ENCODE measurements at places on chromosomes 3 and 15. TPM values are rescaled to one million over a fixed set of nuclear protein-coding genes. Genes with fewer than 3 reads are reported as not detected.

DNA sequence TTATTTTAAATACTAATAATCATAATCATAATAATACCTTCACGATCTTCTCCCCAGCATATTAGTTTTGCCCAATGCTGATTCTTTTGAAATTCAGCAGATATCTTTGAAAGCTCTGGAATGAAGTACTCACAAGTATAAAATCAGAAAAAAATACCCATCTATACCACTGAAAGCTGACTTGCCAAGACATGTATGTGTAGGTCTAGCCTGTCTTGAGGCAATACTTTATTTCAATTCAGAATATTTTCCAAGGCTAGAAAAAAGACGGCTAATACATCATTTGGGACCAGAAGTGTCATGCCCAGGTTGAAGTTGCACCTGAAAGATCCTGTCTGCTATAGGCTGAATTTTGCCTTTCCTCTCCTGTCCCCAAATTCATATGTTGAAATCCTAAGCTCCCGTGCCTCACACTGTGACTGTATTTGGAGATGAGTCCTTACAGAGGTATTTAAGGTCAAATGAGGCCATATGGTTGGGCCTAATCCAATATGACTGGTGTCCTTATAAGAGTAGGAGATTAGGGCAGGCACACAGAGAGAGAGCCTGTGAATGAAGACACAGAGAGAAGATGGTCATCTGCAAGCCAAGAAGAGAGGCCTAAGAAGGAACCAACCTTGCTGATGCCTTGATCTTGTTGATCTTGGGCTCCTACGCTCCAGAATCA is 255.9 kb upstream of the CMC1 start:
- H3K4me3 ChIP-seq = no peak overlapping the region
- DNase-seq = no peak
- no peaks in the 10 kb centered on the region for H3K4me1 ChIP-seq
- H3K27ac ChIP-seq = no peak overlapping the region

Gene IMPG2
- total RNA-seq = 0.11 TPM

DNA sequence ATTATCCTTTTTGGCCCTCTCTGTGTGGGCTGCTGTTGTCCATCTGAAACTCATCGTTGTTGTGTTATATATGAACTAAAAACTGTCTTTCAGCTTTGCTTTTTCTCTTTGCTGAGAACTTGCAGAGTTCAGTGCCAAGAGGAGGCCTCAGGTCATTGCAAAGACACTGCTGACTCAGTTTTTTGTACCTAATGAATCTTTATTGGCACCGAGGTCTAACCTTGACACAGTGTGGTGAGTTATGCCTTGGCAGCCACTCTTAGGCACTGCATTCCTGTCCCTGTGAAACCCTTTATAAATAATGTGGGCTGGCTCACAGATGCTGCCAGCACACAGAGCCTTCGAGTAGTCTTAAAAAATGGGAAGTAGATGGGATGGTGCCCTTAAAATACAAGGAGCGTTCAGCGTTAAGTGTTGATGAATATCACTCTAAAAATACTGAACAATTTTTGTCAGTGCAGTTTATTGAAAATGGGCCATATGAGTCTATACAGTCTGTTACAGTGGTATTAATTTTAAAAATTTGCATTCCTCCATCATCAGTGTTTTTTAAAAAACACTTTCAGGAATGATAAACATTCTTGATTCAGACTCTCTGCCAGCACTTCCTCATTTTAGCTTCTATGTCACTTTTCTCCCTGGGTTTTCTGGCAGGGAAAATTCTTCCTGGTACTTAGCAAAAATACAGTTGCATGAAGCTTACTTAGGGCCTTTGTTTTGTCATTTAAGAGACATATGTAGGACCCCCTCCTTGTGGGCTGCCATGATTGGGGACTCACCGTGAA is 234.1 kb downstream of the CACNA2D3 start:
- no peak overlapping the region for H3K27ac ChIP-seq
- no peak overlapping the region for H3K4me3 ChIP-seq
- H3K4me1 ChIP-seq = peaks cover 4% of the 10 kb centered on the region
- H3K36me3 ChIP-seq = no peaks in the 10 kb centered on the region

DNA sequence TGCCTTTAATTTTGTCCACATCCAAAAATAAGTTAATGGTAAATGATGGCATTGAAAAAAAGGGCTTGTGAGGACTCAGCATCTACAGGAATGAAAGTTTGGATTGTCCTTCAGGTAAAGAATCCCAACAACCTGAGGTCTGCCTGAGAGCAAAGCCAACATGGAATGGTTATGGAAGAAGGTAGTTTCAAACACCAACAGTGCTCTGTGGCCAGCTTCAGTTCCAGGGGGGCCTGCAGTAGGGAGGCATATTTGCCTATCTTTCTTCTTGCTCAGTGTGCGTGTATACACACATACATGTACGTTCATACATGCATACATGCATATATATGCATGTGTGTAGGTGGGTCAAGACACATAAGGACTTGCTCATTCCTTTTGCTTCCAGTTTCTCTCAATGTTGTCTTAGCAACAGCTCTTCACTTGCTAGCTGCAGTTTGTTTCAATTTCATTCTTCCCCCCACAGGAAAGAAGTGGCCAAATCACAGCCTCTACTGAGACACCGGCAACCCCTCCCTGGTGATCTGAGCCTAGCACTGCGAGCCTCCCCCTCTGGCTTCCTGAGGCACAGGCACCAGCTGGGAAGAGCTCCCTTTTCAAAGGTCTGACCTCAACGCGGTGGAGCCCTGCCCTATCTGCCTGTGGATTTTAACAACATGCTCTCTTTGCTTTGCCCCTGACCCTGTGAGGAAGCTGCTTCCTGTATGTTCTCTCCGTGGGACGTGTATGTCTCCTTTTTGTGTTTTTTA is 146.2 kb downstream of the KLF13 start:
- DNase-seq = no peak
- H3K36me3 ChIP-seq = no peaks in the 10 kb centered on the region

GRCh38 chr3:44555723-44556122 is 730 bp downstream of the ZKSCAN7 start:
- peaks cover 5% of the 10 kb centered on the region for H3K36me3 ChIP-seq
- no peaks in the 10 kb centered on the region for H3K27me3 ChIP-seq
- no peak for DNase-seq
- peak overlapping the region; percentile 47 for H3K4me3 ChIP-seq
- peaks cover 14% of the 10 kb centered on the region for H3K4me1 ChIP-seq
- no peak overlapping the region for H3K27ac ChIP-seq

GRCh38 chr3:10764259-10765051 is 51.6 kb upstream of the SLC6A11 start:
- no peaks in the 10 kb centered on the region for H3K4me1 ChIP-seq
- no peaks in the 10 kb centered on the region for H3K36me3 ChIP-seq
- no peak overlapping the region for H3K27ac ChIP-seq
- no peaks in the 10 kb centered on the region for H3K27me3 ChIP-seq
- peak; percentile 73 for DNase-seq

Gene TTLL13
- total RNA-seq = 0.39 TPM

- H3K4me1 ChIP-seq = no peaks in the 10 kb centered on the region
- no peak overlapping the region for H3K27ac ChIP-seq
- H3K4me3 ChIP-seq = no peak overlapping the region
- DNase-seq = no peak
These were observed 97.6 kb downstream of the FRMD4B start for GRCh38 chr3:69288161-69288895.

Gene FOXL2
- not detected for total RNA-seq

- H3K27me3 ChIP-seq = no peaks in the 10 kb centered on the region
- DNase-seq = no peak
- H3K27ac ChIP-seq = no peak overlapping the region
- H3K4me3 ChIP-seq = no peak overlapping the region
These were observed 37.8 kb downstream of the BOC start for GRCh38 chr3:113249111-113249510.

Gene PTX3
- total RNA-seq = 2.7 TPM

- no peak overlapping the region for H3K4me3 ChIP-seq
- peaks cover 8% of the 10 kb centered on the region for H3K4me1 ChIP-seq
- H3K36me3 ChIP-seq = no peaks in the 10 kb centered on the region
- no peaks in the 10 kb centered on the region for H3K27me3 ChIP-seq
These were observed 49.0 kb downstream of the CLDN11 start for GRCh38 chr3:170467571-170468147.

DNA sequence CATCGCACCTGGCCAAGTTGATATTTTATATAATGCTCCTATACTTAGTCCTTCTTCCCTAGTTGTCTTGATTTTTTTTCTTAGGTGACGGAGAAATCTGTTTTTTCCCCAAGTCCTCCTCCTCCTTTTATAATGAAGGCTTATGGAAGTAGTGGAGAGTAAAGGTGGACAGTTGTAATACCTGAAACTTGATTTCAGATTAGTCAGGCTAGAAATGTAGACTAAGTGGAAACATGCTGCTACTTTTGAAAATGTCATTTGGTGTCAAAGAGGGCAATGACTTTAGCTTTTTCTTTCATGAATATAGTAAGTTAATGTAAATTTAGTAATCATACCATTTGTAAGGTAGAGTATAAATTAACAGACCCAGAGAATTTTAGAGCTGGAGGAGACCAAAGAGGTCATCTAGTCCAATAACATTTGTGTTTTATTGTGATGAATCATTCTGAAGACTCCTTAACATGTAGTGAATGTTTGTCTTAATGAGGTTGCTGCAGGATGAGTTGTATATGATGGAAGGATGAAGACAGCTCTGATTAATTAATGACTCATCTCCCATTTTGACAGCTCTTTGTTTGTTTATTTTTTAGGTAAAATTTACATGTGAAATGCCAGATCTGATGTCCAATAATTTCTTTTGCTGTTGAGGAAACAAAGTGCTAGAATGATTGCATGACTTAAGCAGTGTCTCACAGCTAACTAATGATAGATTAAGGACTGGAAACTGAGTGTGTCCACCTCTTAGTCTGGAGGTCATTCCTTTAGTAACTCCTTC is 8.7 kb downstream of the CTDSPL2 start:
- H3K27ac ChIP-seq = no peak overlapping the region
- DNase-seq = no peak

GRCh38 chr15:57393061-57393460 is 16.8 kb downstream of the CGNL1 start:
- H3K36me3 ChIP-seq = no peaks in the 10 kb centered on the region
- H3K27me3 ChIP-seq = no peaks in the 10 kb centered on the region
- H3K4me3 ChIP-seq = no peak overlapping the region
- no peaks in the 10 kb centered on the region for H3K4me1 ChIP-seq

- no peak for DNase-seq
- no peaks in the 10 kb centered on the region for H3K4me1 ChIP-seq
- H3K36me3 ChIP-seq = no peaks in the 10 kb centered on the region
- no peak overlapping the region for H3K27ac ChIP-seq
- no peak overlapping the region for H3K4me3 ChIP-seq
- no peaks in the 10 kb centered on the region for H3K27me3 ChIP-seq
These were observed 224.9 kb upstream of the COL8A1 start for GRCh38 chr3:99413504-99413903.

DNA sequence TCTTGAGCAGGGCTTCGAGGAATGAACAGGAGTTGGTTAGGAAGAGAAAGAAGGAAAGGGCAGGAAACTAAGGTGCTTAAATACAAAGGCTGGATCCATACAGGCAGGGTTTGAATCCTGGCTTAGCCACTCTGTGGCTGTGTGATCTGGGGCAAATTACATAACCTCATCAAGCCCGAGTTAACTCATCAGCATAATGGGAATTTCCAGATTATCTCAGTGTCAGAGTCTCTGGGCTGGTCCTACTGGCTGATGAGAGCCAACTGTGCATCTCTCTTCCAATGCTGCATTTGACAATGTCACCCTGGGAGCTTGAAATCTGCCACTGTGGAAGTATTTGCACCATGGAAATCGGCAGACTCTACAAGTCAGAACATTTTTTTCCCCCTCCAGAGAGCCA is 83.8 kb upstream of the SLC6A6 start:
- no peak overlapping the region for H3K27ac ChIP-seq
- H3K4me3 ChIP-seq = no peak overlapping the region
- H3K36me3 ChIP-seq = no peaks in the 10 kb centered on the region
- H3K27me3 ChIP-seq = no peaks in the 10 kb centered on the region

Gene TP63
- total RNA-seq = 1.6 TPM

GRCh38 chr3:10515396-10515795 is 10.0 kb upstream of the ATP2B2 start:
- no peak overlapping the region for H3K27ac ChIP-seq
- H3K4me1 ChIP-seq = no peaks in the 10 kb centered on the region
- no peak for DNase-seq
